ENCODE measurements at places on chromosomes 3 and 15. TPM values are rescaled to one million over a fixed set of nuclear protein-coding genes. Genes with fewer than 3 reads are reported as not detected.
A peak's percentile ranks its signal among the peaks of the same experiment; 100 is the strongest.

The KBTBD13 gene
- not detected for total RNA-seq

The EAF2 gene
- 1.4 TPM for total RNA-seq

The SKOR1 gene
- total RNA-seq = 4.0 TPM

The ISLR gene
- 1.2 TPM for total RNA-seq

The DNAH12 gene
- total RNA-seq = 0.22 TPM

- no peak for DNase-seq
These were observed 864.4 kb downstream of the VGLL3 start for GRCh38 chr3:86126552-86126951.

The LRRC31 gene
- total RNA-seq = not detected

DNA sequence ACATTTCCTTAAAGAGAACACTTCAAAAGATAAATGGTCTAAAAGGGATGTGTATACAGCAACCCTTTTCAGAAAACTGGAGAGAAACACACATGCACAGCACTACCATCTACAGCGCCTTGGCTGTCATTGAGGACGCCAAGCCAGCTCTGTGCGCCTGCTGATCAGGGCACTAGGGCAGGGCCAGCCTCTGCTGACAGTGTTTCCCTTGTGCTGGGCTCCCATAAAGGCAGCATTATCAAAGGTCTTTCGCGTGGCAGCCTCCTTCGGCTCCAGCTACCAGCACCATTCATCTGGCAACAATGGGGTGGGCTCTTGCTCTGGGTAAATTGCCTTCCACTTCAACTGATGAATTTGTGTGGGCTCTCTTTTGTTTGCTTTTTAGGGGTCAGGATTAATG, 53.4 kb downstream of the LDHAL6B start:
- no peak for DNase-seq

The CCR8 gene
- not detected for total RNA-seq

DNA sequence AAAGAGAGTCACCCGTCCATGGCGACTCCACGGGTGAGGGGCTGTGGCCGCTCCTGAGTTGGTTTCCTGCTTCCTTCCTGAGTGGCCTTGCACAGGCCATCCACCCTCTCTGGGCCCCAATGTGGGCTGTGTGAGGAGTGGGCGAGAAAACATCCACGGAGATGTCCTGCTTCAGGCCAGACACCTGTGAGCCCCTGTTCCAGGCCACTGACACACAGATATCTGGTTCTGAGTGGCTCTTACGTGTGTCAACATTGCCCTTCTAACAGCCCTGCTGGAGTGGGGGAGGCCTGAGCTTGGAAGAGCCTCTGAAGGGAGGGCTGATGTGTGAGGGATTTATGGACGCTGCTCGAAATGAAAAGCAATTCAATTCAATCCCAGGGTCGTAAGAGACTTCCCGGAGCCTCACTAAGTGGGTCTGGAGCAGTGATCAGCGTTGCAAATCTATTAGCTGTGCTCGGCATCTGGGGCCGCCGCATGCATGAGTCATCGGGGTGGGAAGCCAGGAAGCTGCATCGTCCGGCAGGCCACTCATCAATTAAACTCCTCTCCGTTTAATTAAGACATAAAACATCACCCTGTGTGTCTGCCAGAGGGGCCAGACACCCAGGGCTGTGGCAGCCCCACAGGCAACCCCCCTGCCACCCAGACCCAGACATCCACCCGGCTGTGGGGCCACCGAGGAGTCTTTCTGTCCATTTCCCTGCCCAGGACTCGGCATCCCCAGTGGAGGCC, 20.0 kb upstream of the PRR23E start:
- peak; percentile 78 for DNase-seq

DNA sequence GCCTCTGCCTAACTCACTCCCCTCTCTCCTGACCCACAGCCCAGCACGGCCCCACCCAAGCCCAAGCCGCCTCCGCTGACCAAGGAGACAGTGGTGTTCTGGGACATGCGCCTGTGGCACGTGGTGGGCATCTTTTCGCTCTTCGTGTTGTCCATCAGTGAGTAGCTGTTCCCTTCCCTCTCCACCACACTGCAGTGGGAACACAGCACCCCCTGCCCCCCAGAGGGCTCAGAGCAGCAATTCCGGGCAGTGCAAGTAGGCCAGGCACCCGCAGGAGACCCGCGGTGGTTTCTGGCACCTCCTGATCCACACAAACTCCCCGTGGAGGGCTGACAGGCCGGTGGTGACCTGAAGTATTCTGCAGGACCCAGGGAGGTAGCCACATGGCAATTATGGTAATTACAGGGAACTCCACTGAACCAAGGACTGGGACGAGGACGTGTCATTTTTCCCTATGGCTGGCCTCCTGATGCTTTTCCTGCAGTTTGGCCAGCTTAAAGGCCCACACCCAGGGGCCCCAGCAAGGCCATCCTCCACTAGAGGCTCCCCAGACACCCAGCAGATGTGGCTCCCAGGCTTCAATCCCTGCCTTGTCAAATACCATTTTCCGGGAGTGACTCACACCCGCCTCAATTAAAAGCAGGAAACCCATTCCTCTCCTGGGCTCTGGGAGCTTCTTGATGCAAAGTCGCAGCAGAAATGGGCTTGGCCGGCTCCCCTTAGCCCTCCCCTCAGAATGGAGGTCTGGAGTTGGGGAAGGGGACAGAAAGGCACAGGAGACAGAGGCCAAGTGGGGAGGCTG, 4.8 kb downstream of the TMIE start:
- DNase-seq = peak; percentile 19

The NEDD4 gene
- total RNA-seq = 3.7 TPM

The CDAN1 gene
- 20.6 TPM for total RNA-seq

The DAZL gene
- 0.51 TPM for total RNA-seq

The SLC6A20 gene
- total RNA-seq = not detected

The CFAP161 gene
- 0.39 TPM for total RNA-seq

The SETD2 gene
- 59.1 TPM for total RNA-seq

DNA sequence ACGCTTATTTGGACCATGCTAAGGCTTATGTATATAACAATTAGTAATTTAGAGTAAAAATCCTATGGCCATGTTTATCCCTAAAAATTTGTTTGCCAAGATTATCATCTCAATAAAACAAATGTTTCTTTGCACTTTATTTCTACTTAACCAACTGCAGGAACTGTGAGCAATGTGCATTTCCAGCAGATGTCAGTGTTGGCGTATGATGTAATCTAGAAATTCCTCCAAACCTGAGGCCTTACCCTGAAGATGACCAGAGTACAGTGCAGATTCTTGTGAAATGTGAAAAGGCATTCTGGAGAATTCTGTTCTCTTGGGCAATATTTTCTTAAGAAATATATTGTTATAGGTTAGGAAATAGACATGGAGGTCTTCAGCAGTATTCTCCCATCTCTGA, 205.9 kb downstream of the MBNL1 start:
- DNase-seq = no peak

The CLDND1 gene
- total RNA-seq = 164 TPM

DNA sequence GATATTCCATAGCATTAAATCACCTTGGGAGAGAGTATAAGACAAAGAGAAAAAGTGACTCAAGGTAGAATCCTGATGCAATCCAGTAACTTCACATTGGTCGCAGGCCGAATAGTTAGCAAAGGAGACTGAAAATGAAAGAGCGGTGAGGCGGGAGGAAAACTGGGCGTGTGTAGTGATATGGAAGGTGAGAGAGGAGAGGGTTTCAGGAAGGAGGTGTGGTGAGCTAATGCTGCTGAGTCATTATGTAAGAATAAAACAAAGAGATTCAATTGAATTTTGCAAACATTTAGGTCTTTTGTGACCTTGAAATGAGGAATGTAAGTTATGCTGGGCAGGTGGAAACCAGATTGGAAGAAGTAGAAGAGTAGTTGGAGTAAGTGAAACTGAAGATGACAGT, 235.3 kb downstream of the C3orf38 start:
- no peak for DNase-seq

DNA sequence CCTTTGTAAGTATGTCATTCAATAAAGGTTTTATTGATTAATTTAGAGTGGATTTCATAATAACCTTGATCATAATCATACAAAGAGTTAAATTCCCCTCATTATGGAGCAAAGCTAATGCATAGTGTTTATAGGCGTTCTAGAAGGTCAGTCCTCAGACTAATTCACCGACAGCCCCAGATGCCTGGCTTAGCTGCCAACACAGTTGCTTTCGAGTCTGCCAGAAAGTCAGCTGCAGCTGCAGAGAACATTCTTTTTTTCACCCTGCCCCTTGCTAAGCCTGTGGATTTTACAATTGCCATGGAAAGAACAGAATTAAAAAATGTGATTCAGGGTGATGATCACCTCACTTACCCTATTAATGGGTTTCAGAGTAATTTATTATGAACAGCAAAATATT, 21.2 kb downstream of the CADM2 start:
- peak; percentile 31 for DNase-seq

DNA sequence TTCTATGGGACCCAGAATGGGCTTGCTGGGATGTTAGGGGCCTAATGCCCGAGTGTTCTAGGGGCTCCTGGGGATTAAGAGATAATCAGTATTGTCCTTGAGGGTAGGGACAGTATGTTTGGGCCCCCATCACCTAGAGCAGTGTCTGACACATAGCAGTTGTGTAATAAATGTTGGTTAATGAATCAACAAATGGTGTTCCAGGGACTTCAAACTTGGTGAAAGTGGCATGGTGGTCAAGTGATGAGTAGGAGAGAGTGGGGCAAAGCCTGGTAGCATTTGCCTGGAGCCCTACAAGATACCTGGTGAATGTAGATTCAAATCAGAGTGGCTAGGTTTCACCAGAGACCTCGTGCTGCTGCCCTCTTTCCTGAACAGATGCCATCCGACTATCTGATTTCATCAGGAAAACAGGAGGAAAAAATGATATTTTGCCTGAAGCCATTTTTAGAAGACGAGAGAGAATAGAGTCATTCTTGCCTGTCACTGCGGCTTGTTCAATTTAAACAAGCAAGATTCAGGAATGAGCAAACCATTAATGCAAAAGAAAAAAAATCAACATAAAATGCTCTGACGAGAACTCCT, 117.3 kb downstream of the RPL22L1 start:
- DNase-seq = no peak
